ENCODE measurements at places on chromosomes 3 and 15.

GRCh38 chr3:141798448-141798845, 35.2 kb downstream of the GRK7 start:
- no peak for DNase-seq

DNA sequence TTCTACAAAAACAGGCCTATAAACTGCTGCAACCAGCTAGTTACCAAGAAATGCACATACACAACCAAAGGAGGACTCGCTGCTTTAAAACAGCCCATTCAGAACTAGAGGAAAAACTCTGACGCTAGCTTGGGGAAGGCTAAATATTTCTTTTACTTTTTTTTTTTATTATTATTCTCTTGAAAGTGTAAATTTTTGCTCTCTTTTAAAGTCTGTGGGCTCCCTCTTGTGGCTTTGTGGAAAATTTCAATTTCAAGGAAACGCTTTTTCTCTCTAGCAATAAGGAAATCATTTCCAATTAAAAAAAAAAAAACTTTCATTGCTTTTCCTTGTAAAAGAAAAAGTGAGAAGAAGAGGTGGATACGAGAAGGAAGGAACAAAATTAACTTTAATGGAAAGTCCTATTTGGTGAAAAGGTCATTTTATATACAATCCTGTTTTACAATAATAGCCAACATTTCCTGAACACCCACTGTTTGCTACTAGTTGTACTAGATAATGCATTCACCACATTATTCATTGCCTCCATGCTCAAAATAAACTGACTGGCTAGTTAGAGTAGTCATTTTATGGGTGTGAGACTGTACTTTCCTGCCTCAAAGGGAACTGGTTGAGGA, 51.2 kb upstream of the SAMMSON start:
- DNase-seq, result peak; percentile 25

DNA sequence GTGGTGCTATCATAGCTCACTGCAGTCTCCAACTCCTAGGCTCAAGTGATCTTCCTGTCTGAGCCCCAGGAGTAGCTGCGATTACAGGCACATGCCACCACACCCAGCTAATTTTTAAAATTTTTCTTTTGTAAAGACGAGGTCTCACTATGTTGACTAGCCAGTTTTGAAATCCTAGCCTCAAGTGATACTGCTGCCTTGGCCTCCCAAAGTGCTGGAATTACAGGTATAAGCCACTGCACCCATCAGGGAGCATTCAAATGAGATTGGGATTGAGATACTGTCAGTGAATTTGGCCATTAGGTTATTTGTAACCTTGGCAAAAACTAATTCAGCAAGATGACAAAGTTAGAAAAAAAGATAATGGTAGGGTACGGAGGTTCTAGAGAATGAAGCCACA, 21.7 kb downstream of the EDC3 start:
- no peak for DNase-seq

- no peak for DNase-seq
Measured at GRCh38 chr3:30832961-30833575, 61.4 kb downstream of the GADL1 start.

DNA sequence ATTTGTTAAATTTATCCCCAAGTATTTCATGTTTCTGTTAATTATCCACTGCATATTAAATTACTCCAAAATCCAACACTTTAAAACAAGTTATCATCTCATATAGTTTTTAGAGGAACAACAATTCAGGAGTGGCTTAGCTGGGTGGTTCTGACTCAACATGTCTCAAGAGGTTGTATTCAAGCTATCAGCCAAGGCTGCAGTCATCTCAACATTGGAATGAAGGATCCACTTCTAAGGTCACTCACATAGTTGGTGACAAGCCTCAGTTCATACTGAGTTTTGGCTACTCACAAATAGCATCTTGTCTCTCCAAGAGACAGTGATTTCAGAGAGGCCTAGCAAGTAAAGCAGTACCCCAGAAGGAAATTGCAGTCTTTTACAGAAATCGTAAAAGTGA, 134.7 kb downstream of the NR2E3 start:
- DNase-seq, result no peak

DNA sequence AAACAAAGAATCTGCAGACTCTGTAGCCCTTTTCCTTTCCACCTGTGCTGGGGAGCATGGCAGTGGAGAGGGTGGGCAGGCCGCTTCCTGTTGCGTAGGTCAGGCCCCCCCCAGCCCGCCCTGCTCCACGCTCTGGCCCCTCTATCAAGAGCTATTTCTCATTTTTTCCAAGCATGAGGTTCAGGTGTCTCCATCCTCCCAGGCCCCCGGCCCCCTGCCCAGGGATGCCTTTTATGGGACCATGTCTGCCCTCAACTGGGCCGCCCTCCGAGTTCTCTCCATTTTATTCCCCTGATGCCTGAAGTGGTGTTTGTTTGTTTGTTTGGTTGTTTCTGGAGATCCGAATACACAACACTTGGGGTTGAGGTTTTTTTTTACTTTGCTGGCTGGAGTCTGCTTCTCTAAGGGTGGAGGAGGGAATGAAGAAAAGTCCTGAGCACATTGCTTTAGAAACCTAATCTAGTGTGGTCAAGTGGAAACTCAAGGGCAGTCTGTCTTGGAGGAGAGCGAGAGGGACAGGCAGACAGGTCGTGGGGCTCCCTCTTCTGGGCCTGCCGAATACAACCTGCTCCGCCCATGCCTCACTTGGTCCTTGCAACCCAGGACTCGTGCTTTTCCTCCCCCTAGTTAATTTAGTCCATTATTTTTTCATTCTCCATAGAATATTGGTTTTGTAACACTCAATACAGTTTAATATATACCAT, 176.5 kb upstream of the LYSMD4 start:
- no peak for DNase-seq

DNA sequence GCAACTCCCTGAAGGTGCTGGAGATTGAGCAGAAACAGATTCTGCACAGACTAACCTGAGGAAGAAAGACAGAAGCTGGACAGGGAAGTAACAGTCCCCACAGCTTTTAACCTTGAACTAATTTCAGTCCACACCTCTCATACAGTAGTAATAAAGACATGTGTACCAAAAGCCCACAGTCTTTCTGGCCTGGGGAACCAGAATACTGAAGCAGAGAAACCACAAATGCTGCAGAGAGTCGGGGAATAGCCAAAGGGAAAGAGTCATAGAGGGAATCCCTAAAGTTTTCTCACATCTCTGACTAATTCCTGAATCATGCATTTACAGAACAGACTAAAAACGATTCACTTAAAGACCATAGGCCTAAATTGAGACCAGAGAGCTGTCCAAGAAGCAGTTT, 503.4 kb upstream of the NECTIN3 start:
- peak; percentile 40 for DNase-seq

- DNase-seq, result no peak
Measured at GRCh38 chr3:10384541-10385360, 63.8 kb upstream of the SEC13 start.

DNA sequence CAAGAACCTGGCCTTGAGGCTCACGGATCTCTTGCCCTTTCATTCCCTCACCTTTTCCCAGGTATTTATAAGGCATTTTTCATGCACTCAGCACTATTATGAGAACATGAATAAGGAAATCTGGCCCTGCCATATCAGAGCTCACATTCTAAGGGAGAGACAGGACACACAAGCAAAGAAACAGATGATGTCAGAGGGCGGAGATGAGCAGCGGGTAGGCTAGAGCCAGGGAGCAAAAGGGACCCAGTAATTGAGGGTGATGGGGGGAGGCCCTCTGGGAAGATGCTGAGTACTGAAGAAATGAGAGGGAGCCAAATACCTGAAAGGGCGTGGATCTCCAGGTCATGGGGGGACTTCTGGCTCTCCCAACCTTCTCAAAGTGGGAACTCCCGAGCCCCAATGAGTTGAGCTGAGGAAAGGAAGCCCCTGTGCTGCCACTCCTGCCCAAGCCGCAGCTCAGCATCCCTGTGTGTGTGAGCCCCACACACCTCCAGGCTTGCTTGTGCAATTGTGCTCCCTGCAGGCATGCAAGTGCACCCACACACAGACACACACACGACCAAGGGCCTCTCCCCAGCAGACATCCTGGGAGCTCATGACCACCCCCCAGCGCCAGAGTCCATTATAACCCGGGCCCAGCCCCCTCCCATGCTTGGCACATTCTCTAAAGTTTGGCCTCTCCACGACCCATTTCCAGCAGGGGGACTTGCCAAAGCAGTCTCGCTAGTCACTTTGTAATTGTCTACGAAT, 81.4 kb upstream of the PXYLP1 start:
- no peak for DNase-seq

GRCh38 chr3:66365080-66365479, 135.7 kb downstream of the LRIG1 start:
- no peak for DNase-seq

GRCh38 chr3:152192050-152192449, 76.7 kb upstream of the MBNL1 start:
- no peak for DNase-seq

DNA sequence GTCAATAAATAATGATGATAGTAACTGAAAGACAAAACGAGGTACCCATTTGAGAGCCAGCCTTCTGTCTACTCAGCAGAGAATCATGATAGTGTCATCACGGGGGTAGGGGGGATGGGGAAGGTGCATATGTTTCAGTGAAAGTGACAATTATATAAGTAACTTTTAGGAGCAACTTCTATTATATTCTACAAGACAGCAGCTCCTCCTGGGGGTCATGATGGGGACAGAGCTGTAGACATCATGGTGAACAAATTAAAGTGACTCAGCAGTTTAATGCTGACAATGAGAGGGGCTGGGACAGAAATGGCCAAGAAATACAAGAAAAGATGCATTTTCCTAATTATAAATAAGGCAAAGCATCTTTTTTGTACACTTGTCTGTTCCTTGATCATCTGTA, 11.8 kb downstream of the CAPN3 start:
- DNase-seq, result no peak

DNA sequence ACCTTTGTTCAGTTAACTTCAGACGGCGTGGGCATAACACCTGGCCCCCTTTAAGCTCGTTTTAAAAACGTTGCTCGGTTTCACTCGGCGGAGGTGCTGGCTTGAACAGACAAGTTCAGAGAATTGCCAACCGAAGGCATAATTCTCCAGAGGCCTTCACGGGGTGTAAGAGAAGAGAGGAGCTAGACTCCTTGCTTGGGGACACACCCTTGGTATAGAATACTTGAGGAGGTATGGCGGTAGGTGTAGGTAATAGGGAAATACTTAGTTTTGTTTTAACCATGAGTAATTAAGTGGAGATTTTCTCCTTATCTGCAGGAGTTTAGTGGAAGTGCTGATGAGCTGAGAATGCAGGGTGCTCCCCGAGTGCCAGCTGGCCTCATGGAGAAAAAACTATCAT, 921 bp downstream of the FBXL2 start:
- DNase-seq, result no peak

DNA sequence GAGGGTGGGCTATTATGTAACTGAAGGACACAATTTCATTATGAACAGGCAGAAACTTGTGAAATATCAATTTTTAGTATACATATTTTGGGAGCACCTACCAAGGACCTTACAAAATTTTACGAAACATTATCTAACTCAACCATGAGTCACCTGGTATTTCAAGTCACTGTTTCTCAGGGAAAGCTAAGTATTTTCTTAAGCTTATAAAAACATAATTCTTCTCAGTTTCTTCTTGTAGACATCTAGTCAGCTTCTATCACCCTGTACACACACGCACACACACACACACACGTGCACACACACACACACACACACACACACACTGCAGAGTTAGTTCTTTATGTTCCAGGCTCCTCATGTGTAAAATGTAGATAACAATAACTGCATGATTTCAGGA, 658.3 kb downstream of the TUSC7 start:
- DNase-seq, result no peak

- DNase-seq, result no peak
Measured at GRCh38 chr15:25899870-25900269, 36.7 kb upstream of the ATP10A start.

DNA sequence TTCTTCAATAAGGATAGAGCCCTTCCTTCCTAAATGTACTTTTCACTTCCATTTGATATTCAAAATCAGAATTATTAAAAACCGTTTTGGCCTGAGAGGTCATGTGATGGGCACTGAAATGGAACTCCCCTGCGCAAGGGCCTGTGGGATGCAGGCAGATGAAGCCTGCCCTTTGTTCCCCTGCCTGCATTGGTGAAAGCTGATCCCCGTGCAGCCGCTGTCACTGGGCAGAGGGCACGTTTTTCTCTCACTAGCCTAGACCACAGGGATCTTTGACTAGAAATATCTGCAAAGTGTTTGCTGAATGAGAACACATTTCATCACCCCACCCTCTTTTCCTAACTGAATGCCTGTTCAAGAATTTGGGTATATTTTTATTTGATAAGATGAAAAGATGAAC, 74.9 kb downstream of the TIPARP start:
- no peak for DNase-seq

GRCh38 chr3:98826126-98826525, 63.0 kb downstream of the ST3GAL6 start:
- DNase-seq, result no peak

GRCh38 chr15:84649706-84650105, 4.4 kb downstream of the WDR73 start:
- no peak for DNase-seq

DNA sequence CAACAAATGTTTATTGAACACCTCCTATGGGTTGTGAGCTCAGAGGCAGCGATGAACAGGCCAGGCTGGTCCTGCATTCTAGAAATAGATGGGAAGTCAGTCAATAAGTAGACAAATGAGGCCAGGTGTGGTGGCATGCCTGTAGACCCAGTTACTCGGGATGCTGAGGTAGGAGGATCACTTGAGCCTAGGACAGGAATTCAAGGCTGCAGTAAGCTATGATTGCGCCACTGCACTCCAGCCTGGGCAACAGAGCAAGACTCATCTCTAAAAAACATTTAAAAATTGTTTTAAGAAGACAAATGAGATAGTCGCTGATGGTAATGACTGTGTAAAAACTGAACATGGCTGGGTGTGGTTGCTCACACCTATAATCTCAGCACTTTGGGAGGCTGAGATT, 4.4 kb upstream of the RHO start:
- DNase-seq, result no peak

- no peak for DNase-seq
Measured at GRCh38 chr3:186772281-186772694, 11.1 kb upstream of the EIF4A2 start.

DNA sequence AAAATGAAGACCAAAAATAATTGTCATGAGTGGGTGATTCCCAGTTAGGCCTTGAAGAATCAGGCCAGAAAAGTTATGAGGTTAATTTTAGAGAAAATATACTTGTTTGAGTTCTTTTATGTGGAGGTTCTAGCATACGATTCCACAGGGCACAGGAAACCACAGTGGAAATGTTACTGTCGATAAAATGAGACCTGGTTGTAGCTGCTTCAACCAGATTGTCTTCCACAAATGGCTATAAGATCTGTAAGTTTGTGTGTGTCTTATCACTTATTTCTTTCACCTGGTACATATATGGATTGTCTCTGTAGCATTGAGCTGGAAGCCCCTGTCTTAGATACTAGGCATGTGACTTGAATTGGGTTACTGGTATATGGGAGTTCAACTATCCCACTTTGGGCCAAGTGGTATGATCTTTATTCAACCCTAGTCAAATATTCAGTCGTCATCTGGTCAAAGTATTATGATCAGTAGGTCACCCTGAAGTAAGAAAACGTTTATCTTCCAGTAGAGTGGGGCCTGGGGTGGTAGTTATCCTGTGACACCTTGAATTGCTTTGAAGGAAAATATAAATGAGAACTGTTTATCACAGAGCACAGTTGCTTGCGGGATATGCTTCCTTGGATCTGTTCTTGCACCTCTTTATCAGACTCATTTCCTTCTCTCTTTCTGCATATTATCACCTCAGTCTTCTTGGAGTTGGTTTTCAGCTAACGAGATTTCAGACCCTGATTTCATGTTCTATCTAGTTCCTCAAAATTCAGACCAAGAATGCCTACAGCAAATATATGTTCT, 21.5 kb upstream of the ZNF609 start:
- no peak for DNase-seq

GRCh38 chr3:127709320-127710060, 36.7 kb downstream of the ABTB1 start:
- no peak for DNase-seq

Measured in AG09319 (cell line).